ENCODE measurements at places on chromosomes 11 and 22.
A peak's percentile ranks its signal among the peaks of the same experiment; 100 is the strongest.

GRCh38 chr11:43927925-43928707 is 14.3 kb upstream of the C11orf96 start:
- no peak for DNase-seq

DNA sequence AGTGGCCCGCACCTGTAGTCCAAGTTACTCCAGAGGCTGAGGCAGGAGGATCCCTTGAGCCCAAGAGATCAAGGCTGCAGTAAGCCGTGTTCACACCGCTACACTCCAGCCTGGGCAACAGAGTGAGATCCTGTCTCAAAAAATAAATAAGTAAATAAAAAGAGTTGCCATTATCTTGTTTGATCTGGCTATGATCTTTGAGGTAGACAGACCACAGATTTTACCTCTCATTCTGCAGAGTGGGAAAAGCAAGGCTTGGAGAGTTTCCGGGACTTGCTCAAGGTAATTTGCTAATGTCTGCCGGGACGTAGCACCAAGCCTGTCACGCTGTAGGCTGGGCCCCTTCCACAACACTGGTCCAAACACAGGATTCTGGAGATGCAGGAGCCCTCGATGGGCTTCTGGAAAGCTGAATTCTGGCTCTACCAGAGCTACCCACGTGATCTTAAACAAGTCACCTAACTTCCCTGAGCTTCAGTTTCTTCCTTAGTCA is 6.8 kb downstream of the GRAP2 start:
- DNase-seq: no peak

GRCh38 chr11:62981743-62982142 is 3.0 kb downstream of the SLC22A6 start:
- no peak for DNase-seq

DNA sequence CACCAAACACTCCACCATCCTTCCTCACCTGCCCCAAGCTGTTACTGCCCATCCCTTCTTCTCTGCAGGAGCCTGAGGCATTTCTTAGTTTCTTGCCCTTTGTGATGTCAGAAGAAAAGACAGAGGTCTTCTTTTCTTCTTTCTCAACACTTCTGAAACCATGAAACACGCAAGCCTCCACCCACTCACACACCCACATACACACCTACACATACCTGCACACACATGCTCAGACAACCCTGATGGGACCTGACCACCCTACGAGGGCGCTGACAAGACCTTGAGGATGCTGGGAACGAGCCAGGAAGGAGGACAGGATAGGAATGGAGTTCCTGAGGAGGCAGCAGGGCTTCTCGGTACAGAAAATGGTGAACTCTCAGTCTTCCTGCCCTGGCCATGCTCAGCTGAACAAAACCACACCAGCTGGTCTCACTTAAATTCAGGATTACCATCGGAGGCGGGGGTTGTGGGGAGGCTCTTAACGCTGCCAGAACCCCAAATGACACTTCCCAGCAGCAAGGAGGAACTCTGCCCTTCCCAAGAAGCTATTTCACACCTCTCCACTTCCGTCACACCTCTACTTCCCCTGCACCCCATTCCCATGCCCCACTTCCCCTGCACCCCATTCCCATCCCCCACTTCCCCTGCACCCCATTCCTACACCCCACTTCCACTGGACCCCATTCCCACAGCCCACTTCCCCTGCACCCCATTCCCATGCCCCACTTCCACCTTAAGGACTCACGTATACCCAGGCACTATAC is 41.0 kb downstream of the CSF2RB start:
- no peak for DNase-seq

DNA sequence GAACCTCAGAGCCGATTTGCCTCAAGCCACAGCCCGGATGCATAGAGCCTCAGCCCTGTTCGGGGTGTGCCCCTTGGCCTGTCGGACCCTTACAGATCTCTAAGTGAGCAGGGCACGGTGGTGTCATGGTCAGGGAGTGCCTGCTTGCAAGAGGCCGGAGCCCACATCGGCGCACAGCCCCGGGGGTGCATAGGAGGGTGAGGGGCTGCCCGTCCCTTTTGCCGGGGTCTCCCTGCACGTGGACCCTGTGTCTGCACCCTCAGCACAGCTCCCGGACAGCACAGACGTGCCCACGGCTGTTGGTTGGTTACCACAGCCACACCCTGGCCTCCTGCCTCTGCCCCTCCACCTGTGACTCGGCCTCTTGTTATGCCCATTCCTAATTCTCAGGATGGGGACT is 6.5 kb downstream of the RAB36 start:
- DNase-seq: no peak

DNA sequence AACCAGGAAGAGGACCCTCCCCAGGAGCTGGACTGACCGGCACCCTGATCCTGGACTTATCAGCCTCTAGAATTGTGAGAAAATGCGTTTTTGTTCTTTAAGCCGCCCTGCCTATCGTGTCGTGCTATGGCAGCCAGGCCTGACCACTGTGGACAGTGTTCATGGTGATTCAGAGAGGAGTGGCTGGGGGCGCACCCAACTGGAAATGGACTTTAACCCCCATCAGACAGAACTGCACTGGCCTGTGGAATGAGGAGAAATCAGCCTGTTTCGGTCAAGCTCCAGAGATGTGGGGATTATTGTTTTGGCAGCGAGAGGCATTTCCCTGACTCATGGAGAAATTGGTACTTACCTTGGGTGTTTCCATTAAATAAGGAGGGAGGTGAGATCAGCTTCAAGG is 1437.8 kb downstream of the BRD1 start:
- DNase-seq: no peak

GRCh38 chr11:119015054-119015611 is 3.0 kb downstream of the RPS25 start:
- DNase-seq: no peak

DNA sequence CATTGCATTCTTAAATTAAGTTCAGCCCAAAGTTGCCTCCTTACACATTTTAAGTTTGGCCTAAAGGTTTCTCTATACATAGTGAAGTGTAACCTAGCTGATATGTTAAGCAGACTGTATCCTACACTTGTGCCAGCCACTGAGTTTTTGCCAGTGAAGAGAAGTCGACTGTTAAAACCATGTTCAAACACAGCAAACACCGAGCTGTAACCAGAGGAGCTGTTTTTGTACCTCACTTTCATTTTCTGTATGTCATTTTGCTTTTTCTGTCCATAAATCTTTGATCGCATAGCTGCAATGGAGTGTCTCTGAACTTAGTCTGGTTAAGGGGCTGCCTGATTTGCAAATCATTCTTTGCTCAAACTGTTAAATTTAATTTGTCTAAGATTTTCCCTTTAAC is 403.7 kb downstream of the LUZP2 start:
- DNase-seq: no peak

DNA sequence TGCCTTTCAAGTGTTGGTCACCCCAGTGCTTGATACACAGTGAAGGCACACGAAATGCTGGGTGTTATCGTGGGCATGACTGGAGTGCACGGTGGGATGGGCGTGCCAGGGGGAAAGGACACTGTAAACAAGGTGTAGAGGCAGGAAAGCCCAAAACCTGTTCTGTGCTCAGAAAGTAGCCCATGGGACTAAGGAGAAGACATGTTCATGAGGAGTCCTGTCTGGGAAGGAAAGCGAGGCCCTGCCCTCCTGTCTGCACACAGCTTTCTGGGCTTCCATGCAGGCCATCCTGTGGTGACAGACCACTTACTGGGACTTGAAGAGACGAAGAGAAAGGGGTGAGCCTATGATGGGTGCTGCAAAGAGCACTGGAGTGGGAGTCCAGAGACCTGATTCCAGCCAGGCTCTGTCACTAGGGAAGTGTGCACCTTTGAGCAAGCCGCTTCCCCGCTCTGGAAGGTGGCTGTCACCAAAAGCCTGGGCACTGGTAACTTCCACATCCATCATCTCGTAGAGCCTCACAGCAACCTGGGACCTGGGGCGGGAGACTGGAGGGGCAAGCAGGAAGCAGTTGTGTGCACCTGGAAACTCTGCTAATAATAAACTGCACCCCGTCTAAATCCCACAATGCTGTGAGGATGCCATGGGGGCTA is 846 bp upstream of the POU2F3 start:
- no peak for DNase-seq

GRCh38 chr11:17599460-17599925 is 52.4 kb downstream of the OTOG start:
- no peak for DNase-seq

- no peak for DNase-seq
Measured at GRCh38 chr11:111355956-111356659, 23.0 kb downstream of the POU2AF1 start.

DNA sequence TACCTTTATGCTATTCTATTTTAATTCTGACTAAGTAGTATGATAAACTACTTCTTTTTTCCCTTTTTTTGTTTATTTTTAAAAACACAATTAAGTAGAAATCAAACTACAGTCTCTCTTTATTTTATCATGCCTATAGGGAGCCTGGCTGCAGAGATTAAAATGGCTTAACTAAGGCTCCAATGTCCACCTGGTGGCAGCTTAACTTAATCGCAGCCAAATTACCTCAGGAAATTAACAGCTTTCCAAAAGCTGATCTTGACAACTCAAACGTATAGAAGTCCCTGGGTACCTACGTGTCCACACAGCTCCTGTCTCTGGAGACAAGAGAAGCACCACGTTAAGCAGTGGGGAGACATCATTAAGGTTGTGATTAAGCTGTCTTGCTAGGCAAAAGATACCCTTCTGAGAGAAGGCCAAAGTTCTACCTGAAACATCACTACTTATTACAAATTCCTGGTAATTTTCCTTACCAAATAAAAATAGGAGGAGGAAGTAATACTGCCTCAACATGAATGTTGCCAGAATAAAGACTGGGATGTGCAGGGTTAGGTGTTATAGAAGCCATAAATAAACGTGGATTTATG is 63.2 kb upstream of the SNX19 start:
- DNase-seq: peak; percentile 18

DNA sequence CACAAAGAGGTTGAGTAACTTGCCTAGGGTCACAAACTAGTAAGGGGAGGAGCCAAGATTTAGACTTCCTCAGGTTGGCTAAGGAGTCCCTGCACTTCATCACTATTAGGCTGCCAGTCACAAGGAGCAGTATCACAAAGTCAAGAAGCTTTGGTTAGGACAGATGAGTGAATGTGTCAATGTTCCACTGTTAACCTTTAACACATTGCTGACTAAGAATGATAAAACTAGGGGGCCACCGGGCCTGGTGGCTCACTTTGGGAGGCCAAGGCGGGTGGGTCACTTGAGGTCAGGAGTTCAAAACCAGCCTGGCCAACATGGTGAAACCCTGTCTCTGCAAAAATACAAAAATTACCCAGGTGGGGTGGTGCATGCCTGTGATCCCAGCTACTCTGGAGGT is 32.0 kb downstream of the TMEM123 start:
- no peak for DNase-seq

- peak; percentile 69 for DNase-seq
Measured at GRCh38 chr11:73404048-73404447, 27.8 kb downstream of the RELT start.

DNA sequence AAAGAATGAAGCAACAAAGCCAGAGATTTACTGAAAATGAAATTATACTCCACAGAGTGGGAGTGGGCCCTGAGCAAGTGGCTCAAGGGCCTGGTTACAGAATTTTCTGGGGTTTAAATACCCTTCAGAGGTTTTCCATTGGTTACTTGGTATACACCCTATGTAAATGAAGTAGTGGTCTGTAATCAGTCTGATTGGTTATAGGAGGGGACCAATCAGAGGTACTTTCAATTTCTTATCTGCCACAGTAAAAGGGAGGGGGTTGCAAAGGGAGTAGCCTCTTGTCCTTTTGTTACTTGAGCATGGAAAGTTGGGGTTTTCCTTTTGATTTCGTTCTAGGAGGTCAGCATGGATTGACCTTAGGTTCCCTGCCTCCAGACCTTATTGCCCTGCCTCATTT is 63.5 kb downstream of the ATM start:
- DNase-seq: no peak

- no peak for DNase-seq
Measured at GRCh38 chr11:120903686-120904085, 120.2 kb upstream of the TBCEL start.

- no peak for DNase-seq
Measured at GRCh38 chr11:75449271-75449670, 16.3 kb upstream of the KLHL35 start.

DNA sequence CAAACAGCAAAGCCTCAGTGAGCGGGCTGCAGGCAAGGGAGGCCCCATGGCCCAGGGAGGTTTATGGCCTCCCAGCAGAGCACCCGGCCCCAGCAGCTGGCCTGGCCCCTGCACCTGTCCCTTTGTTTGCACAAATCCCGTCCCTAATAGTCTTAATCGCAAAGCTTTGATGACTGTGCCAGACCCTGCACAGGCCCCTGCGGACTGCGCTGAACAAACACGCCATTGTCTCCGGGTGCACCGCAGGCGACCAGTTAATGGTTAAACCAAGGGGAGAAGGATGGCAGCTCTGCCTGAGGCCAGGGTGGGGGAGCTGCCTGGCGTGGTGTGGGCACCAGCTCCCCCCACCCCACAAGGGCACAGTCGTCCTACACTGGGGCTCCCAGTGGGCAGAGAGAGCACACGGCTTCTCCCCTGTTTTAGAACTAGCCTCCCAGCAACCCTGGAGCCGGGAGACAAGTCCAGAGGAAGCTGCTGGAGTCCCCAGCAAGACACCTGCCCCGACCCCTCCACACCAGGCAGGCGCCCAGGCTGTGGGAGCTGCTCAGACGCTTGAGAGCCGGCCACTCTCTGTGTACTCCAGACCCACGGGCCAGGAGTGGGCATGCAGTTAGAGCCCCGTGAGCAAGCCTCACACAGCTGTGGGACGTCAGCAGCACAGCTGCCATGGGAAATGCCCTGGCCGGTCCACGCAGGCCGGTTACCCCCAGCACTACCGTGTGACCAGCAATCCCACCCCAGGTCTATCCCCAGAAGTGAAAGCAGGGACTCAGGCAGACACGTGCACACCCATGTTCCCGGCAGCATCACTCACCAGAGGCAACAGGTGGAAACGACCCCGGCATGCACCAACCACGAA is 39.7 kb upstream of the TH start:
- DNase-seq: no peak

DNA sequence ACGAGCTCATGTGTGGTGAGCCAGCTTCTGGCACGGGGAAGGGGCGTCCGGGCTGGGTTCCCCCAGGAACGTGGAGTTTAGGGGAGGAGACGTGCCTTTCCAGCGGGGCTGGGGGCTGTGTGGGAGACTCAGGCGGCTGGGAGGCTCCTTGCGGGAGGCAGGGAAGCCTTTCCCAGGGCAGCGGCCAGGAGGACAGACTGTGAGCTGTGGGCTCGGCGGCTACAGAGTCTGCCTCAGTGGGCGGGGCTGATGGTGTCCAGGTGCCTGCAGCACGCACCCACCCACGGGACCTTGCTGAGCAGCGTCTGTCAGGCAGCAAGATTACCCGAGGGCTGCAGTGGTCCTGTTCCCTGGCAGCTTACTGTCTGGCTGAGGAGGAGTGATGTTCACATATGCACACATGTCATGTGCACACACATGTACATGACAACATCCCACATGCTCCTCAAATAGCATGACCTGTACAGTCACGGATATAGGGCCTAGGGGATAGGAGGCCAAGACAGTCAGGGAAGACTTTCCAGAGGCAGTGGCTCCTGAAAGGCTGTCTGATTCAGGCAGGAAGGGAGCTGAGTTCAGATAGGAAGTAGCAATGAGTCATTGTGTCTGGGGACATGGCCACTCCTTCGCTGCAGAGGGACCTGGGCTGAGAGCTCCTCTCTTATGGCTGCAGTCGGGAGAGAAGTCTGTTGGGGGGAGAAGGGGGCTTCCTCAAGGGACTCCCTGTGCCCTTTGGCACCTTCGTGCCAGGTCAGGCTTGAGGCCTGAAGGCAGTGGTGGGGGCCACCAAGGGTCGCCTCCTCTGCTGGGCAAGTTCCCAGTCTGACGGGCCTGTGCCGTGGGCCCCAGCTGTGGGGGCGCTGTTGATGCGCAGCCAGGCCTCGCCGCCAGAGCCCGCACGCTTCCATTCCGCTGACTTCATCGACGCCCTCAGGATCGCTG is 23.3 kb upstream of the PPP6R3 start:
- peak; percentile 83 for DNase-seq

- no peak for DNase-seq
Measured at GRCh38 chr11:72295471-72295870, 51.5 kb upstream of the PHOX2A start.
